Neural crest cell (in vitro differentiated cells): ENCODE measurements at places on chromosomes 3 and 15. TPM values are rescaled to one million over a fixed set of nuclear protein-coding genes. Genes with fewer than 3 reads are reported as not detected.

- no peak for DNase-seq
- no peak overlapping the region for H3K4me3 ChIP-seq
- no peaks in the 10 kb centered on the region for H3K36me3 ChIP-seq
- H3K4me1 ChIP-seq, result peaks cover 3% of the 10 kb centered on the region
- H3K27ac ChIP-seq, result no peak overlapping the region
Observed at GRCh38 chr3:193317682-193318300, 60.8 kb downstream of the ATP13A5 start.

DNA sequence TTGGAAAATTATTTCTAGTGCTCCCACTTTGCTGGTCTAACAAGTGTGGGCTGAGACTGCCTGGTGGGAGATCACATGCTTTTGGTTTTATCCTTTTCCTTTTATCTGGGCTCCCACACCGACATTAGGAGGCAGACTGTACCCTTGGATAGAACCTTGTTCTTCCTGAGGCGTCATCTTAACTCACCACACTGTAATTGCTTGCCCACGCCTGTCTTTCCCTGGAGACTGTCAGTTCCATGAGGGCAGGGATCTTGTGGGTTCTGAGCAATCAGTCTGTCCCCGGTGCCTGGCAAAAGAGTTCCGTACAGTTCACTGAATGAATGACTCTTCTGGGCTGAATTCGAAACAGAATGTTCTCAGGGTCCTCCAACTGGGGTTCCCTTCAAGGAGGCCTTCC, 124.6 kb upstream of the ABHD17C start:
- peaks cover 8% of the 10 kb centered on the region for H3K4me1 ChIP-seq
- DNase-seq, result no peak
- H3K4me3 ChIP-seq, result no peak overlapping the region
- H3K36me3 ChIP-seq, result peaks cover 22% of the 10 kb centered on the region
- H3K27ac ChIP-seq, result no peak overlapping the region

DNA sequence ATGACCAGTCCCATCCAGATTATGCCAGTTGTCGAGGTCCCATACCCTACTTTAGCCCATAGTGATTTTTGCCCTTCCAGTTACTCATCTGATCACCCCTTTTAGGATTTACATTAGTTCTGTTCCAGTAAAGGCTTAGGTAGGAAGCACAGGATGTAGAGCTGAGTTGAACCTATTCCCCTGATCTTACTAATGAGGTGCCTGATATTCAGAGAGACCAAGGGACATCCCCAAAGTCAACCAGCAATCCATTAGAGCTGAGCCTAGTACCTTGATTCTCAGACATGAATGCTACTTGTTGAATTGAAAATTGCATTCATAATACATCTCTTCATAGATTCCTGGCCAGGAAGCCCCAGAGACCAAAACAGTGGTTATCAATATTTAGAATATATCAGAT, 24.7 kb downstream of the CTDSPL start:
- no peak for DNase-seq
- H3K36me3 ChIP-seq, result no peaks in the 10 kb centered on the region
- H3K4me1 ChIP-seq, result peaks cover 34% of the 10 kb centered on the region
- no peaks in the 10 kb centered on the region for H3K27me3 ChIP-seq
- no peak overlapping the region for H3K27ac ChIP-seq
- H3K4me3 ChIP-seq, result no peak overlapping the region

DNA sequence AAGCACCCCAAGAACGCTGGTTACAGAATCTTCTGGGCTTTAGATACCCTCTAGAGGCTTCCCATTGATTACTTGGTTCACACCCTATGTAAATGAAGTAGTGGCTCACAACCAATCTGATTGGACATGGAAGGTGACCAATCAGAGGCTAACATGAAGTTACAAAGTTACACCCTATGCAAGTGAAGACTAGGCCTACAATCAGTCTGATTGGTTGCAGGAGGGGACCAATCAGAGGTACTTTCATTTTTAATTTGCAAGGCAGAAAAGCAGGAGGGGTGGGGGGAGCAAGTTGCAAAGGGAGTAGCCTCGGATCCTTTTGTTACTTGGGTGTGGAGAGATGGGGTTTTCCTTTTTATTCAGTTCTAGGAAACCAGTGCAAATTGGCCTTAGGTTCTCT, 11.1 kb upstream of the RTP2 start:
- no peaks in the 10 kb centered on the region for H3K36me3 ChIP-seq
- no peaks in the 10 kb centered on the region for H3K4me1 ChIP-seq
- no peak for DNase-seq
- H3K27ac ChIP-seq, result no peak overlapping the region
- peaks cover 4% of the 10 kb centered on the region for H3K27me3 ChIP-seq

GRCh38 chr15:66039117-66039871, 170.0 kb downstream of the RAB11A start:
- H3K4me1 ChIP-seq, result peaks cover 4% of the 10 kb centered on the region
- no peak overlapping the region for H3K27ac ChIP-seq
- no peak overlapping the region for H3K4me3 ChIP-seq

DNA sequence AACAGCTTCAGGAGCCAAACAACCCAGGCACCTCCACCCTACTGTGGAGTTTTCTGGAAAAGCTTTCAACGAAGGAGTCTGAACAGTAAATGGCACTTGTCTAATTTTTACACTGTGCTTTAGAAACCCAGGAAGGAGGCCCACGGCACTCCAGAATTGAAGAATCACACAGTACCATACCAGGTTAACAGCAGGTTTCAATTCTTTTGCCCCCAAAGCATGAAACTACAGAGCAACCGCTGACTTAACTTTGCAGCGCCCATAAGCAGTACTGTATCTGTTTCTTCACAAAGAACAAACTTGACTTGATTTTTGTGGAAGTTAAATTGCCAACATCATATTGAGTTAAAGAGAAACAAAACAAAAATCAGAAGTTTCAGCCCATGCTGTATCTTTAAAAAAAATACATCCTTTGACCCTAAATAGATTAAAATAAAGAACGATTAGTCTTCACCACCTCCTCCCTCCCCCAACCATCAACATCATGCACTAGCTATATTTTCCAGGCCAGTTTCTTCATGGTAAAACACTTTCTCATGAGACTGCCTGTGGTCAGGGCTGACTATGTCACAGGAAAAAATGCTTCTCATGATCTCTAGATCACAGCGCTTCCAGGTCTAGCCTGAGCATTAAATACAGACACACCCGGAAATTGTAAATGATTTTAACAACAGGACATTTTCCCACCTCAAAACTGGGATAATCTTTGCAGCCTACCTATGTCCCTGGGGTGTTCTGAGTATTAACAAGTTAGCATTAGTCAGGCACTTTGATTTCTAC, 456.3 kb downstream of the FOXP1 start:
- no peaks in the 10 kb centered on the region for H3K27me3 ChIP-seq
- peaks cover 53% of the 10 kb centered on the region for H3K4me1 ChIP-seq
- DNase-seq, result no peak

The SLC22A13 gene
- 0.19 and 0.41 TPM in 2 replicates for total RNA-seq

The ITIH4 gene
- 6.3 and 8.6 TPM in 2 replicates for total RNA-seq
